Fibroblast of skin of abdomen (primary cell): ENCODE measurements at places on chromosomes 16 and 17.

- no peak for DNase-seq
Observed at GRCh38 chr17:21674242-21674731, 18.0 kb upstream of the KCNJ18 start.

GRCh38 chr17:32264140-32264799 lies 1.4 kb upstream of the RHBDL3 start:
- no peak for DNase-seq

GRCh38 chr17:72574675-72575510 lies 454.1 kb downstream of the SOX9 start:
- no peak for DNase-seq

- no peak for DNase-seq
Observed at GRCh38 chr16:11672206-11673090, 4.2 kb downstream of the SNN start.

GRCh38 chr17:82399601-82400101 lies 18.5 kb upstream of the HEXD start:
- DNase-seq: no peak

DNA sequence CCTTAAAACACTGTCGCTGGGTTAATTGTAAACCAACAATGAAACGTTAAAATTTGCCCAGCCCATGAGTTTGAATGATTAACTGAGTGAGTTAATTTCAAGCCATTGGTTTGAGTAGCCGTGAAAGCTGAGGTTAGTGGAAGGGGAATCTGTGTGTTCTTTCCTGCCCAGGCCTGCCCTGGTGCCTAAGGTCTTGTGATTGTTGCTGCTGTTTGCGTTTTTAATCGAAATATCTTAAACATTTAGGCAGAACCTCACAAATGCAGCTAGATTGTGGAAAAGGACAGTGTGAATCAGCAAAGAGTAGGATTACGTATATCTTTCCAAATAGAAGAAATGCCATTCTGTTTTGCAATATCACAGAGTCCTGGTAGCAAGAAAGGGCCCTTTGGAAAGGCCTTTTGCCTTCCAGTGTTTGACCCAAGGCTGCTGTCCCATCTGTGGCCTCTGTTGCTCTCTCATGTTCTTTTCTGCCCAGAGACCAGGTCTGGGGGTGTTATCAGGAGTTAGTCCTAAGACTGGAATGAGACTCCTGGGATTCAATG lies 113.8 kb downstream of the MSI2 start:
- peak; percentile 65 for DNase-seq

DNA sequence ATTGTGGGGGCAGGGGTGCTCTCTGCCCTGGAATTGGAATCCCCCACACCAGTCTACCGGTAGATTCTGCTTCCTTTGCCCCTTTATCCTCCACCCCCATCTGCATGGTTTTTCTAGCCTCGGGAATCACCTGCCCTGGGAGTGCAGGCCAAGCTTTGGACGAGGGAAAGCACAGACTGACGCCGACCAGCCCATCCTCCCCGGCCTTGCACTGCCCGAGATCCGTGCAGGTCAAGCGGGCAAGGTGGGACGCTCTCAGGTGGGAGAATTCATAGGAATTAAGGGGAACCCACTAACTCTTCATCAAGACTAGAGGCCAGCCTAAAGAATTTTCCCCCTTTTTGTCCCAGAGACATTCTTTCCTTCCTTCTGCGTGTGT lies 9.9 kb upstream of the HOXB13 start:
- no peak for DNase-seq

DNA sequence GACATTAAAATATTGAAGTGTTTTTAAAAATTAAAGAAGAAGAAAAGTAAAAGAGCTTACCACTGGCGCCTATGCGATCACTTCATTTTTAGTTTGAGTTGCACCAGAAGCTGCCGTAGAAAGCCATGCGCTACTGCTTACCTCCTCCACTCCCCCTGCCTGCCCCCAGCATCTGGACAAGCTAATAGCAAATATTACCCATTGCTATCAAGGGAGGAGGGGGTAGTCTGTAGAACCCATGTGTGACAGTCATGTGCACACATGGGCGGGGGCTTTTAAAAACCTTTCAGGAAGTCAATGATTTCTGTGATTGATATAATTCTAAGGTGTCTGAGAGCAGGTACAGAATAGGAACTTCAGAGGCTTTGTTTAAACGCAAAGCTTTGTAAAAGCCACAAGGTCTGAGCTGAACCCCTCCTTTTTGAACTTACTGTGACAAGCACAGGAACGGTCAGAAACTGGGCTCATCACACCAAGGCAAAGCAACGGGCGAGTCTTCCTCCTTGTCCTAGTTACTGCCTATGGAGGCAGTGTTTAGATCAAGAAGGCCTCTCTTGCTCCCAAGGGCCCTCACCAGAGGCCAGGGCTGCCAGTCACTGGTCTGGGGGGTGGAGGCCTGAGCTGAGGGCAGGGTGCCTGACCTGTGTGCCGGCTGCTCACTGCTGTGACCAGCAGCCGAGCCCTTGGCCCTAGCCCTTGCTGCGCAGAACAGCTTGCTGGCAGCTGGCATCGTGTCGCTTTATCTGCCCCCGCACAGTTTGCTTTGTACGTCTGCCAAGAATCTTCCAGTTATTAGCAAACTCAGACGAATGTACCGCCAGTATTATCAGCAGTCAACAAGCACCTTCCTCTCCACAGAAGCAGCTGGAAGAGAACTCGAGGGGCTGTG lies 15.0 kb downstream of the GINS2 start:
- peak; percentile 22 for DNase-seq

GRCh38 chr16:56909527-56909979 lies 22.4 kb upstream of the HERPUD1 start:
- DNase-seq: peak; percentile 13

- DNase-seq: no peak
Observed at GRCh38 chr16:25006504-25007056, 8.6 kb downstream of the ARHGAP17 start.

DNA sequence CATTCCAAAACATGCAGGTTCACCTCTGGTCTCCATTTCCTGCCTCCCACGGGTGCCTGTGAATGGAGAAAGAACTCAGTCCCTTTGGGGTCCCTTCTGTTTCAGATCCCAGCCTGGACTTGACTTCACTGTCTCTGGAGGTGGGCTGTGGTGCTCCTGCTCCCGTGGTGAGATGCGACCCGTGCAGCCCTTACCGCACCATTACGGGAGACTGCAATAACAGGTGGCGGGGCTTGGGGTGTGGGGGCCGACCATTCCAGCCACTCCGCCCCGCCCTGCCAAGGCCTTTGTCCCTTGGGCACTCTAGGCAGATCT lies 10.5 kb downstream of the LPO start:
- no peak for DNase-seq

DNA sequence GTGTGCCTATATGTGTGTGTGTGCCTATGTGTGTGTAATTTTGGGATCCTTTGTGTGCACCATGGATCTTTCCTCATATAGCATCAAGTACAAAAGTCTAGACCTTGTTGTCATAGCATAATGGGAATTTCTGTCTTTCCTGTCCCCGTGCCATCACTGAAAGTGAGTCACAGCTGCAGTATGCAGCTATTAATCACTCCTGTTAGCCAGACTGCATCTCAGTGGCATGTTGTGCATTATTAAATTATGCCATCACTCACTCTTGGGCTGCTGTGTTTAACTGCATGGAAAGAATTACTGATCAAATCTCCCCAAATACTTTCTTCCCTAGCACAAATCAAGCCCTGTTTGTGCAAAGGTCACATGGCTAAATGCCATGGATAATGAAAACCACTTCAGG lies 92.4 kb downstream of the CBLN1 start:
- no peak for DNase-seq

GRCh38 chr16:54933281-54934011 lies 2.8 kb downstream of the IRX5 start:
- peak; percentile 23 for DNase-seq
